Breast epithelium (tissue), 4 donors: ENCODE measurements at places on chromosomes 4 and X. TPM values are rescaled to one million over a fixed set of nuclear protein-coding genes. Genes with fewer than 3 reads are reported as not detected.

DNA sequence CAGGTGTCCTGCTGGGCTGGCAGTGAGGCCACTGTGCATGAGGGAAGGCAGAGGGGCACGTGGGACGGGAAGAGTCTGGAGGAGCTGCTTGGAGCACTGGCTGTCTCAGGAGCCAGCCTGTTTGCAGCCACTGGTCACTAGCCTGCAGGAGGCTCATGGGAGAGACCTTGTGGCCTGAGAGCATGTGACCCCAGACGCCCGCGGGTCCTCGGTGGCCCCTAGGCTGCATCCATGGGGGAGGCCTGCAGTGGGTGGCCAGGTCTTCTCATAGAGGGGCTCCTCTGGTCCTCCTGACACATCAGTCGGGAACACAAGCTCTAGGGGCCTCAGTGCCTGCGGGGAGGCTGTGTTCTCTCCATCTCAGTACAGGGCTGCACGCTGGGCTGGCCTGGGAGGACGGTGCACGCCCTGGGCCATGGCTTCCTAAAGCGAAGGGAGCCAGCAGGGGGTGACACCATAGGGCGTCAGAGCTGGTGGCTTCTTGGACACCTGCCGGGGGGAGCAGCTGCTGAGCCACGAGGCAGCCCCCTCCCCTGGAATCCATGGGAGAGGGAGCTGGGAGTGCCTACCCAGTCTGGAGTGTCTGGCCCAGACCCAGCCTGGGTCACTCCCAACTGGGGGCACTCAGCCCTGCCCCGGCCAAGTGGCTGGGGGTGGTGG lies 12.3 kb downstream of the NAT8L start:
- DNase-seq, result no peak

DNA sequence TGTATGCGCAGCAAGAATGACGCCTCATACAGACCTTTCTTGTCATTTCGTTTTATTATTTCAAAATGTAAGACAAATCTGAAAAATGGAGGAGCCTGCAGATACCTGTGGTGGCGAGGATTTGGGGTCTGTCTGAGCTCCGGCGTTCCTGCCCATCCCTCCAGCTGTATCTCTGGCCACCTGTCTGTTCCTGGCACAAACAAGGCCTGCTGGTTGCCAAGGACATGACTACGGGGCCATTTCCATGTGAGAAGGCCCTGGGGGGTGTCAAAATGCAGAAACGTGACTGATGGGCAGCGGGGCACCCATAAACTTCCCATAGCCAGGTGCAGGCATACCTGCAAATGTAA lies 591 bp upstream of the TSPAN7 start:
- no peak for DNase-seq

DNA sequence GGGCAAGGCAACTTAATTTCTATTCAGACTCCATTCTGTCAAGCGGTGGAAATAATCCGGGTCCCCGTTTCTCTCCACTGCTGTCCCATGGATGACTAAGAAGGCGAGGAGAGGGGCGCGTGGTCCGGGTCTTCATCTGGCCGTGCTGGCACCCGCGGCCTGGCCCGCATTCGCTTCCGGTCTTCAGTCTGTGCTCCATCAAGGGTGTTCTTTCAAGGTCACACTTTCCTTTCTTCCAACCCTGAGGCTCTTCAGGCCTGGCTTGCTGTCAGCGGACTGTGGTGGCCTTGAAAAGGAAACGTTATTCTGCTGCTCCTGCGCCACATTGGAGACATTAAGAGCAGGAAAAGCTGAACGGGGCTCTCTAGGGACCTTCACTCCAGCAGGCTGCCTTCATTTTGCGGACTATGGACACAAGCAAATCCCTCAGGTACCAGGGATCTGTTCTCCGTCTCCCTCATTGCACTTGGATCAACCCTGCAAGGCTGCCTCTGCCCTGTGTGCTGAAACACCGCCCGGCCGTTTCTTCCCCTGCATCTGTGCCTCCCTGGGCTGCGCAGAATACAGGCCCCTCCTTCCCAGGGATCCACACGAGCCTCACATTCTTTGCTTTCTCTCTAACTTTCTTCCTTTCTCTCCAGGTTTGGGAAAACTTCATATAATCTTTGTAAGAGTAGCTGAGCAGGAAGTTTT lies 5.7 kb upstream of the SLC25A4 start:
- no peak for DNase-seq

DNA sequence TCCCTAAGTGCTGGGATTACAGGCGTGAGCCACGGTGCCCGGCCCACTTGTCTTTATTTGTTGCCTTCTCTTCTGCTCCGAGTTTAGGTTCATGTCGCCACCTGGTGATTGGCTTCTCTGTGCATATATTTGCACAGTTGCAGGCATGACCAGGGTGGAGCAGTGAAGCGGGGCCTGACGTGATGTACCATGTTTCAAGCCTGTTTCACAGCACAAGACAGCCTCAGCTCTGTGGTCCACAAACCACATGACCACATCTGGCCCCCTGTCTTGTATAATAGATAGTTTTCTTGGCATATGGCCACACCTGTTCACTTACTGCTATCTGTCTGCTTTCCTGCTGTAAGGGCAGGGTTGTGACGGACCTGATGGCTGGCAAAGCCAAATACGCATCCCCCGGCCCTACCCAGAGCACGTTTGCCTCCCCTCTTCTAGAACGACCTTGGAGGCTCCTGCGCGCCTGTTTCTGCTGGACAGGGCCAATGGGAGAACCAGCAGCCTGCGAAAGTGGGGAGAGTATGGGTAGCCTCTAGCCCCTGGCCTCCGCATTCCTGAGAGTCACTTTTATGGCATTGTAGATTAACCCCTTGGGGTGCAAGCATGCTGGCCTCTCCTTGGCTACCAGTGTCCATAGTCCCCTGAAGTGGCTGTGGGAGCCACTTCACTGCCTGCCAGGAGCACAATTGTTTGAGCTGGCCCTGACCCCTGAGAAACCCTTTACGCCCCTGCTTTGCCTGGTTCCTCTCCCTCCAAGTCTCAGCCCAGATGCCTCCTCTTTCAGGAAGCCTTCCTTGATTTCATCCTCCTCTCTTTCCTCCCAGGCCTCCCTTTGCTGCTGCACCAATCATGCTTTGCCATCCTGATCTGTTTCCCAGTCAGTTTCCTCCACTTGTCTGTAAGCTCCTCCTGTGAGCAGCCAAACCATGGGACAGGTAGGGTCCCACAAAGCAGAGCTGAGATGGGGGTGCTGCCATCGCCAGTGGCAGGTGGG lies 6.0 kb upstream of the SH3TC1 start:
- DNase-seq, result no peak

- DNase-seq, result no peak
Measured at GRCh38 chrX:130738638-130739195, 164.3 kb downstream of the ENOX2 start.

- DNase-seq, result no peak
Measured at GRCh38 chrX:145856181-145856580, 38.6 kb downstream of the SLITRK2 start.

GRCh38 chr4:138305050-138305449 lies 62.9 kb upstream of the SLC7A11 start:
- DNase-seq, result no peak

DNA sequence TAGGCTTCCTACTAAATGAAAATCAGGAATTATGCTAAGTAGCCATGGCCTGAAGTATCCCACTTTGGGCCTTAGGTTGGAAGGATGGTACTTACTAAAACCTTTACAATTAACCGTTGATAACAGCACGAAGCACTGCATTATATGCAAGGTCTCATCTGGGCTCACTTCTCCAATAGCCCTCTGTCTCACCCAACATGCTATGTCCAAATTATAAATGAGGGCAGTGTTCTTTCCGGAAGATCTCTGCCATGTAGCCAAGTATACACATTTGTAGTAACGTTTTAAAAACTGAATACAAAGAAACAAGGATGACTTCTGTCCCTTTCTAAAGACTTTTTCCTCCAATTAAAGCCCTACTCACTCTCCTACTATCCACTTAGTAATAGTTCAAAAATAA lies 51.6 kb downstream of the SCFD2 start:
- no peak for DNase-seq

- no peak for DNase-seq
Measured at GRCh38 chr4:122827879-122828601, 1.4 kb downstream of the FGF2 start.

DNA sequence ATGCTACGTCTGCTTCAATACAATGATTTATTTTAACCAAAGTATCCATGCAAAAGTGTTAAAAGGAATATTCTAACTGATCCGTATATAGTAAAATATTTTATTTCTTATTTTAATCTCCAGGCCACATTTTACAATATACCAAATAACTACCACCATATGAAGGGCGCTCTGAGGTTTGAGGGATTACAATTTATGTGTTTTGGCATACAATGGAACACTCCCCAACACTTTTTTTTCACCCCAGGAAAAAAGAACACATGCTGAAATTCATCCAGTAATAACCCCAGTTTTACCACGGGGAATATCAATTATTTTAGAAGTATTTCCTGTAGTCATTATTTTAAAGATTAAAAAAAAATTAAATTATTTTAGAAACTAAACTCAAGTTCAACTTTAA lies 65.4 kb downstream of the APBB2 start:
- no peak for DNase-seq

DNA sequence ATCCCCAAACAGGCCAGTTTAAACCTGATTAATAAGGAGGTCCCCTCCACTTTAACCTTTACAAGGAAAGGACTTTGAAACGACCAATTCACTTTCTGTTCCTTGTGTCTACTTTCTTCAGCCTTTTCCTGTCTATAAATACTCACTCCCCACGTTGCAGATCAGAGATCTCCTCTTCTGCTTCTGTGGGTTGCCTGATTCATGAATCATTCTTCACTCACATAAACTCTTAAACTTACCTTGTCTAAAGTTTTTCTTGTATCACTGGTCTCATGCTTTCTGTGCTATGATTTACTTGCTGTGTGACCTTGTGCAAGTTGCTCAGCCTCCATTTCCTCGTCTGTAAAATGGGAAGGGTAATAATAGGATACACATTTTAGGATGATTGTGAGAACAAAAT lies 236.1 kb downstream of the QDPR start:
- DNase-seq, result no peak

GRCh38 chrX:129404670-129405008 lies 118.7 kb downstream of the SMARCA1 start:
- no peak for DNase-seq

- DNase-seq, result no peak
Measured at GRCh38 chrX:38675856-38676255, 114.5 kb downstream of the TSPAN7 start.

GRCh38 chr4:55941881-55942396 lies 6.8 kb upstream of the CEP135 start:
- DNase-seq, result no peak

The ADH1C gene
- total RNA-seq, result 8.8 TPM

The CENPVL2 gene
- not detected for total RNA-seq

The SLC6A14 gene
- total RNA-seq, result not detected

The ZXDA gene
- total RNA-seq, result 13.2 TPM

The PDGFRA gene
- total RNA-seq, result 154 TPM

The RELL1 gene
- 88.8 TPM for total RNA-seq

The SLC39A8 gene
- 31.8 TPM for total RNA-seq

The NSUN7 gene
- total RNA-seq, result 9.5 TPM

The MAGEA1 gene
- total RNA-seq, result not detected

The GASK1B gene
- 71.1 TPM for total RNA-seq

The SPON2 gene
- 35.3 TPM for total RNA-seq
